Lung (tissue), 17 donors: ENCODE measurements at places on chromosomes 3 and 15.

- peak; percentile 77 for DNase-seq
Observed at GRCh38 chr15:61835496-61836106, 224.6 kb downstream of the VPS13C start.

DNA sequence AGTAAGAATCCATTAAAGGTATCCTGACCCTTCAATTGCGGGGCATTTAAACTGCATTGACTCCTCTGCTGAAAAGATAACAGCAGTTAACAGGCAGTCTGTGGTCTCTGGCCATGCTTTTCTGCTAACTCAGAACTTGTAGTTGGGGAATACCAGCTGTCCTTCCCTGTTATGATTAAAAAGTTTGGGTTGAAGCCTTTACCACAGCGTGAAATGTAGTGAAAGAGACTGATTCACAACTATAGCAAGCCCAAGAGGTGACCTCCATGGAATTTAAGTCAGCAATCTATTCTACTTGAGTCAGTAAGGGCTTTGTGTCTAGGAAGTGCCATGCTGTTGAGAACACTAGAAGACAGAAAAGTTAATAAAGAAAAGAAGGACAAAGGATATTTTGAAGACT is 1037.3 kb downstream of the SI start:
- DNase-seq, result no peak

DNA sequence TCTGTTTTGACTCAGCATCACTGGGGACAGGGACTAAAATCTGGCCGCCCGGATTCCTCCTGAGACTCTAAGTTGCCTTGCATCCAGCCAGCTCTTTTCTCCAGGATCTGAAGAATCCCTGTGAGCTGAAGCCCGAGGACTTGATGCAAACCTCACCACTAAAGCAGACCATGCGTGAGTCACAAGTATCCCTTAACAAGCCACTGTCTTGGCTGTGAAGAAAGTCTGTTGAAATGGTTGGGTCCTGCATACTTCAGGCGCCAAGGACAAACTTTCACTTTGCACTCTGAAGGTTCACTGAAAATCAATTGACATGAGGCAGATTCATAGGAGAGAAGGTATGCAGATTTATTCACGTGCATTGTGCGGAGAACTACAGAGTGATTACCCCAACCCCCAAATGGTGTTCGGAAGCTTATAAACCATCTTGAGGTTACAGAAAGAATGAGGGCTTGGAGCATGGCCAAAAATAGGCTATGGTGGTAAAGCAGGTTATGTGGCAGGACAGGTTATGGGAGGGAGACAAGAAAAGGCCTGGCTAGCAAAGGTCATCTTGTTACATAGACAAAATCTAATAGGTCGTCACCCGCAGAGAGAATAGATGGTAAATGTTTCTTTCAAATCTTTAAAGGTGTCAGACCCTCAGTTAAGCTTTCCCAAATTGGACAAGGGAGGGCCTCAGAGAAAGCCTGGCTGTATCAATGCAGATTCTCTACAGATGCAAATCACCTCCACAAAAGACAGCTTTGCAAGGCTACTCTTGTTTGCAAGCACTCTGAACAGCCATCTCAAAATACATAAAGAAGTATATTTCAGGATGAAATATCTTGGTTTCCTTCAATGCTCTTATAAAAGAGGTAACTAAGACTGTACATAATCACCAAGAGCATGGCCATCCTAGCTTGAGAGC is 126.3 kb upstream of the PLAAT1 start:
- no peak for DNase-seq

DNA sequence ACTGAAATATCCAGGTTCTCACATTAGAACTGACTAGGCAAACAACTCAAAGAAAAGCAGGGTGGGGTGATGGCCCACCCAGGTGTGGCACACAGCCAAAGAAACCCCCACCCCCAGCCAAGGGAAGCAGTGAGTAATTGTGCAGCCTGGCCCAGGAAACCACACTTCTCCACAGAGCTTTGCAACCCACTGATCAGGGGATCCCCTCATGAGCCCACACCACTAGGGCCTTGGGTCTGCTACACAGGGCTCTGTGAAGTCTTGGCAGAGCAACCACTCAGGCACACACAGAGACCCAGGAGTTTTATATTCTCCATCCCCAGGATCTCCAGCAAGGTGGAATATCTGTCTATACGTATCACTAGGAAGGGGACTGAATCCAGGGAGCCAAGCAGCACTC is 22.2 kb upstream of the TRIM42 start:
- DNase-seq, result no peak

- no peak for DNase-seq
Observed at GRCh38 chr3:33795856-33796536, 2.4 kb upstream of the PDCD6IP start.

GRCh38 chr3:188827103-188827502 is 344.7 kb upstream of the TPRG1 start:
- DNase-seq, result no peak

- DNase-seq, result no peak
Observed at GRCh38 chr3:42853739-42854302, 21.9 kb downstream of the CYP8B1 start.

GRCh38 chr3:162799910-162800309 is 1303.3 kb downstream of the OTOL1 start:
- DNase-seq, result no peak

- DNase-seq, result no peak
Observed at GRCh38 chr3:127212711-127213110, 19.8 kb downstream of the PRR23E start.

DNA sequence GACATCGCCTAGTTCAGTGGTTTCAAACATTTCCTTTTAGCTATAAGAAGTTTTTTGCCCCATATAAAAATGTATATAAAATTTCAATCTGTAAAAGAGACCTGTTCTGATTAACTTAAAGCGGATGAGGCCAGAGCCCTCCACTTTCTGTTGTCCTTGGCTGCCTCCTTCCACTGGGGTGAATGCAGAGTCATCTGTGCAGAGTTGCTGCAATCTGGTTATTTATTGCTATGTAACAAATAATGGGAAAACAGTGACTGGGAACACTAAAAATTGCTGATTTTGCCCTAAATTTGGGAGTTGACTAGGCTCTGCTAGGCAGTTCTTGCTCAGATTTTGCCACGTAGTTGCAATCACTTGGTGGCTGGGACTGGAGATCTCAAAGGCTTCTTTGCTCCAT is 637.8 kb downstream of the GRM7 start:
- DNase-seq, result no peak

DNA sequence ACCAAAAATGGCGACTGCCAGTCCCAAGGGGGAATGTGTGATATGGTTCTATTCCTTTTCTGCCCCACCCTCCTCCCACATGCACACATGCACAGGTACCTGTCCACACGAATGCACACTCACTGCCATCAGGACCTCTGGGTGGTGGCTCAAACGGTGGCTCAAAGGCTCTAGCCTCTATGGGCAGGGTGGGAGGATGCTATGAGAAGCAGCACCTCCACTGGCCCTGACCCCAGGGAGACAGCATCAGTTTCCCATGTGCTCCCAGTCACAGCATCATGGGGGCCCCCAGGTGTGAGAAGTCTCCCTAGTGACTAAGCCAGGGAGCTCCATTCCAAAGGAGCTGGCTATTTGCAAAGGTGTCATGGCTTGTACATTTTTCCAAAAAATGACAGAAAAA is 15.9 kb downstream of the SEMA3G start:
- no peak for DNase-seq

DNA sequence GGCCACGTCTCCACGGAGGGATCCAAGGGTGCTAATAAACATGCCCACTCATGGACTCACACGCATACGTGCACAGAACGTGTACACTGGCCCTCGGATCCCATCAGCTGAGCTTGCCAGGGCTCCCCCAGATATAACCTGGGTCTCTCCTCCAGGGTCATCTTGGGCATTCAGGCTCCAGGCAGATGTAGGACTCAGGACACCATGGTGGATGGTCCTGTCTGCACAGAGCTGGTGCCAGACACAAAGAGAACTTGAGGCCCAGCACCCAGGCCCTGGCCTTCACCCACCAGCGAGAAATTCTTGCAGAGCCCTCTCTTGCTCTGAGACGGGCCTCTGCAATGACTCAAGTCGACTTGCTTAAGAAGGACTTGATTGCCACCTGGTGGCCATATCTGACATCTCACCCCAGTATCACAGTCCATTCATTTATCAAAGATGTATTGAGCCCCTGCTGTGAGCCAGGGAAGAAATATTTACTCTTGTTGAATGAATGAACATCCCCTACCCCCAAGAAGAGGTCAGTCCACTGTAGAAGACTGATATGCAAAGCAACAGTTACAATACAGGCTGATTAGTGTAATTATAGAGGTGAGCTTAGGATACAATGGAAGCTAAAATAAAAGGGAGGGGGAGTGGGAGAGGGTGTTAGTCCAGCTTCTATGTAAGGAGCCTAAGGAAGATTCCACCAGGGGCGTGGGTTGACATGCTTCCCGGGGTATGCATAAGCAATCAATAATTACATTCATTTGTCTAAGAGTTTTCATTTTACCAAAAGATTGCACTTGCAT is 34.2 kb upstream of the VPS8 start:
- DNase-seq, result peak; percentile 95

GRCh38 chr3:168312984-168313383 is 217.3 kb upstream of the GOLIM4 start:
- DNase-seq, result no peak

- no peak for DNase-seq
Observed at GRCh38 chr3:78277220-78277619, 1237.3 kb downstream of the ROBO2 start.

GRCh38 chr3:112350018-112350810 is 17.3 kb downstream of the CD200 start:
- no peak for DNase-seq

GRCh38 chr3:17553080-17553479 is 189.4 kb downstream of the TBC1D5 start:
- DNase-seq, result no peak

DNA sequence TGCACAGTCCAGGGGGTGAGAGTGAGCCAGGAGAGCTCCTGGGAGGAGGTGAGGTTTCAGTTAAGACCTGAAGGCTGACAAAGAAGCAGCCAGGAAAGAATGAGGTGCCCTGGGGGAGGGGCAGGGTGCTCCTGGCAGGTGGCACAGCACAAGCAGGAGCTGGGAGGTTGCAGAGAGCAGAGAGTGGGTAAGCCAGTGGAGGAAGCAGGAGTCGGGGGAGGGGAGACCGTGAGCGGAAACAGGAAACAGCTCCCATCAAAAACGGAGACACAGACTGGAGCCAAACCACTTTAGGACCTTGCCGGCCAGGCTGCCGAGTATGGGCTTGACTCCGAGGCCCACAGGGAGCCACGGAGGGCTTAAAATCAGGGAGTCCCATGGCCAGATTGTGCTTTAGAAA is 12.1 kb upstream of the FBLN2 start:
- DNase-seq, result no peak

DNA sequence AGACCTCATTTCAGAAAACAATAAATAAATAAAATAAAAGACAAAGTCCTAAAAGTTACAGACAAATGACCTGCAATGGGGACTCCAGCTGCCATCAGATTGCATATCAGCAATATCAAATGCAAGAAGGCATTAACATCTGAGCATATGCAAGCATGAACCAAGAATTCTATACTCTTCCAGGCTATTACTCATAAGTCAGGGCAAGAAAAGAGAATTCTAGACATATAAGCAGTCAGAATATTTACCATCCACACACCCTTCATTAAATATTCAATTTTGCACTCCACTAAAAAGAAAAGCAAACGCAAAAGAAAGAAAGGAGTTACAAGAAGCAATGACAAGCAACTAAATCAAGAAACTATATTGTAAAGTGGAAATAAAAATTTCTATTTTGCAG is 21.1 kb downstream of the PLA2G4F start:
- DNase-seq, result no peak

DNA sequence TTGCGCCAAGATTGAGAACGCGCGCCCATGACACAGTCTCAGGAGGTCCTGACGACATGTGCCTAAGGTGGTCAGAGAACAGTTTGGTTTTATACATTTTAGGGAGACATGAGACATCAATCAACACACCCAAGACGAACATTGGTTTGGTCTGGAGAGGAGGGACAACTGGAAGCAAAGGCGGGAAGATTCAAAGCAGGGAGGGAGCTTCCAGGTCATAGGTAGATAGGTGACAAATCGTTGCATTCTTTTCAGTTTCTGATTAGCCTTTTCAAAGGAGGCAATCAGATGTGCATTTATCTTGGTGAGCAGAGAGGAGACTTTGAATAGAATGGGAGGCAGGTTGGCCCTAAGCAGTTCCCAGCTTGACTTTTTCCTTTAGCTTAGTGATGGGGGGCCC is 828.4 kb upstream of the DPPA4 start:
- no peak for DNase-seq

DNA sequence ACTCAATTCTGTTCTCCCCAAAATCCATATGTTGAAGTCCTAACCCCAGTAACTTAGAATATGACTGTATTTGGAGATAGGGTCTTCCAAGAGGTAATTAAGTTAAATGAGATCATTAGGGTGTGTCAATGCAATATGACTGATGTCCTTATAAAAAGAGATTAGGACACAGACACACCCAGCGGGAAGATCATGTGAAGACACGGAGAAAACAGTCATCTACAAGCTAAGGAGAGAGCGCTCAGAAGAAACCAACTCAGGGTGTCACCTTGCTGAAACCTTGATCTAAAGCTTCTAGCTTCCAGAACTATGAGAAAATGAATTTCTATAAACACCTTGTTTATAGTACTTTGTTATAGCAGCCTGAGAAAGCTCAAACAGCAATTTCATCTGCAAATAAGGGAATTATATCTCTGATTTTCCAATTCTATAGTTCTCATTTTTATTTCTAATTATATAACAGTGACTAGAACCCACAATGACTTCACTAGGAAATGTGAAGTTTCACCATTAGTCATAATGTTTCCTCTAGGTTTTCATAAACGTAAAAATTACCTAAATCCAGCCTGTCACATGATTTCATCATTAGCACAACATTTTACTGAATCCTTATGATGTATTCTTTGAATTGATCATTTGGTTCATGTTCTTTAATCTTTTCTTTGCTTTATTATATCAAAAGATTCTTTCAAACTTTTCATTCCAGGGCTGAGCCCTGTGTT is 459.1 kb upstream of the MDFIC2 start:
- DNase-seq, result no peak

GRCh38 chr3:62873761-62874710 is 1.2 kb downstream of the CADPS start:
- peak; percentile 9 for DNase-seq

DNA sequence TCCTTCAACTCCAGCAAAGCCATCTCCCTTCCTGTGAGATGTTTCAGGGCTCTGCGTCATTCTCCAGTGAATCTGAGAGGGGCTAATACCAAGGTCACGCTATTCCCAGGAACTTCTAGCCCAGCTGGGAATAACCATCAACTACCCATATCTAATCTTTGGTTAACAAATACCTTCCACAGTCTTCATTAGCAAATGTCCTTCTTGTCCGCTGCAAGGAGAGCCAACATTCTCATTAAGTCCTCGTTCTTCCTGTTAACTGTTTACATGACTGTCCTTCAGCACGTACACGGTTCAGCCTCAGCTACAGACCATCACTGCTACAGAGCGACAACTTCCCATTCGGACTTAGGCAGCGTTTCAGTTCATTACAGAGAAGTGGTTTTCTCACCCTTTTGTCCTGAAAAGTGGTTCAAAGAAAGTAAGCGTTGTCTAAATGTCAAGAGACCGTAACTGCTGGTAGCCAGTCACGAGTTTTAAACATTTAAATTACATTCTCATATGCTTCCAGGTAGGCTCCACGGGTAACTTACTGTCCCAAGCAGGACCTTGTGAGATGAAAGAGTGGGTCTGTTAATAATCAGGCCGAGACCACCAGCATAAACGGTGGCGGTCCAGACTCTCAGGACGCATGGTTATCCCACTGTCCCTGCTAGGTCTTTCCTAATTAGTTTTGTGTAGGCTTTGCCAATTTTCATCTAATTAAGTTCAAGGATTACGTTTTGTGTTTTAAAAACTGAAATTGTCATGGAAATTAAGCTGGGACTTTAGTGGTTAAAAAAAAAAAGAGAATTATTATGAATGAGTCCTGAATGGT is 63.8 kb downstream of the CHSY1 start:
- peak; percentile 86 for DNase-seq

GRCh38 chr3:65277798-65278197 is 590.0 kb upstream of the ADAMTS9 start:
- no peak for DNase-seq
